ENCODE measurements at places on chromosomes 4 and X.

- DNase-seq: no peak
Measured at GRCh38 chrX:122168241-122168640, 1015.8 kb upstream of the GRIA3 start.

- no peak for DNase-seq
Measured at GRCh38 chr4:112516471-112517066, 589 bp upstream of the NEUROG2 start.

GRCh38 chrX:49233176-49233575 lies at the start of gene CACNA1F:
Gene CACNA1F (minus strand): TSS chrX:49233340. CDS start chrX:49233309, 31 bp downstream.
- no peak for DNase-seq

- DNase-seq: no peak
Measured at GRCh38 chr4:15005474-15006115, 3.3 kb downstream of the CPEB2 start.

DNA sequence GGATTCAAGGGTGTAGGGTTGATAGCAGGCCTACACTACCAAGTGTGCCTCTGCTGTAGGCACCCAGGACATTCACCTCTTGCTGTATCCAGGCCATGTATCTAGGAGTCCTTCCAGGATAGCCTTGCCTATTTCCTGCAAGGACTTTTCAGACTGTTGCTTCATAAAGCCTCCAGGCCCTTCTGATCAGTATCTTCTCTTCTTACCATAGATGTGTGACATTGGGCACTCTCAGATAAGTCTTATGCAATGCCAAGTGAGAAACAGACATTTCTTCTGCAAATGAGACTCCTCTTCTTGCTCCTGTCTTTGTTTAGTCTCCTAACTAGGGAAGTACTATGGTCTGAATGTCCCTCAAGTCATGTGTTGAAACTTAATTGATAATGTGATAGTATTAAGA lies 386.8 kb downstream of the ANKRD50 start:
- DNase-seq: no peak

DNA sequence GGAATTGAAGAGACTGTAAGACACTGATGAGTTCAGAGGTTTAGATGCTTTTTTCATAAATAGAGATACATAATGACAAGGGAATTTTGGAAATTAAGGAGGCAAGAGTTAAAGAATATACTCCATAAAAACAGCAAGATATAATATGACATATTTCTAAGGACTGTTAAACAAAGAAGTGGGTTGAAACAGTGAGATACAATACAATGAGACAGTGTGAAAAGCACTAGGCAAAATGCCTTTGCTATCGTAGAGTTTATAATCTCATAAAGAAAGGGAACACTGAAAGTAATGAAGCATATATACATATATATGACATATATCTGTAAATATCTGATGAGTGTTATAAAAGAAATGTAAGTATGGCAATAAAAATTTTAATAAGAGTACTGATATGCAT lies 1496.2 kb downstream of the TECRL start:
- no peak for DNase-seq

GRCh38 chr4:23887989-23888388 lies 1.9 kb downstream of the PPARGC1A start:
- DNase-seq: no peak

DNA sequence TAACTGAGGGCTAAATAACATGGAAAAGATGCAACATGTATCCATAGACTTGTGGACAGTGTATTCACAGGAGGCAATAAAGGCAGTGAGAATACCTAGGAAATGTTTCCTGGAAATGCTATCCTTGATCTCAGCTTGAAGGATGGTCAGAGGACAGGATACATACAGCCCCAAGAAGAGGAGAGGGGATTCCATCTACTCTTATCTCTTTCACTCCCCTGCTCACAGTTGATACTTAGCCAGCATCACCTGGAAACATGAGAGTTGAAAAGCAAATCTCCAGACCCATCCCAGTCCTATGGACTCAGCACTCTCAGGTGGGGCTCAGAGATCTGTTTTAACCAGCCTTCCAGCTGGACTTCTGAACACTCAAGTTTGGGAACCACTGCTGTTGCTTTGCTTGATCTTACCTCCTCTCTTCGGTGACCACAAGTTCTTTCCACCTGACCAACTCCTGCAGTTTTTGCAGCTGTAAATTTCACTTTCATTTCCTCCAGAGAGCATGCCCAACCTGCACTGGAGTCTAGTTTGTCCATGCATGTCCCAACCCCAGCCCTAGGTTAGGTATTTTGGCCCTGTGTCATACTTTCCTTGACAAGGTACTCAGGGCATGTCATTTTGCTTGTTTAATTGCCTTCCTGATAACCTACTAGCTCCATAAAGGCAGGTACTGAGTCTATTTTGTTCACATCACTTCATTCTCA lies 10.4 kb downstream of the RELL1 start:
- DNase-seq: no peak

- no peak for DNase-seq
Measured at GRCh38 chr4:116055857-116056827, 942.7 kb upstream of the NDST4 start.

- no peak for DNase-seq
Measured at GRCh38 chr4:2623442-2623841, 87.0 kb downstream of the FAM193A start.

GRCh38 chr4:168880811-168881595 lies 129.1 kb downstream of the CBR4 start:
- no peak for DNase-seq

- DNase-seq: no peak
Measured at GRCh38 chr4:8045909-8046308, 106.2 kb upstream of the AFAP1 start.

DNA sequence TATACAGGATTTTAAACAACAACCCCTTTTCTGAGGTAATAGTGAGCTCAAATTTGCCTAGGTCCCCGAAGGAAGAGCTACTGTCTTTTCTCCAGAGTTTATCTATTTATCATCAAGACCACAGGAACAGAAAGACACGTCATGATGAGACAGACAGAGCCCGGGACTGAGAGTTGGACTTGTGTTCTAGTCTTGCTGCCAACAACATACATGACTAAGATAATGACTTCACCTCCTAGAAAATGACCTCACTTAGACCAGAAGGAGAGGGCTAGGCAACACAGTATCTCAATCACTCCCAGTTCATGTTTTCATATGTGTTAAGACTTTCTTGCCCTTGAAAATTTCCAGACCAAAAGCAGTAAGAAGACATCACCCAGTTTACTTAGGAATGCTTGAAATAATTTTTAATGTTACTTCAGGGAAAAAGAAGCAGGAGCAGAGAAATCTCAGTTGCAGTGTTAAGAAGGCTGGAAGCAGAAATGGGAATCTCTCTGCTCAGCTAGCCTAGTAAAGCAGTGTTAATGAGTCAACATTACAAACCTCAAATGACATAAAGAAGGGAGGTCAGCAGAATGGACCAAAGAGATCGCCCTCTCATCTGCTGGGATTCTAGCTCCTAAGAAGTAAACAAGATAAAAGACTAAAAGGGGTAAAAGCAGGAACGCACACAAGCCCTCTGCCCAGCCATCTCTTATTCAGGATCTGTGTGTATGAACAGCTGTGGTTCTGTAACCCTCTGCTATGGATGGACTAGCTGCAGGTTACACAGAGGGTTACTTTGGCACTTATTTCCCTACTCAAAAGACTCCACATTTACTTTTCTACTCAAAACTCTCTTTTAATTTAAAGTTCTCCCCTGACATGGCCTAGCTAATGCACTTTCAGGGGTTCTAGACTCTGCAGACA lies 24.8 kb downstream of the PDGFC start:
- no peak for DNase-seq

- DNase-seq: no peak
Measured at GRCh38 chr4:157204634-157205244, 15.8 kb upstream of the GRIA2 start.

DNA sequence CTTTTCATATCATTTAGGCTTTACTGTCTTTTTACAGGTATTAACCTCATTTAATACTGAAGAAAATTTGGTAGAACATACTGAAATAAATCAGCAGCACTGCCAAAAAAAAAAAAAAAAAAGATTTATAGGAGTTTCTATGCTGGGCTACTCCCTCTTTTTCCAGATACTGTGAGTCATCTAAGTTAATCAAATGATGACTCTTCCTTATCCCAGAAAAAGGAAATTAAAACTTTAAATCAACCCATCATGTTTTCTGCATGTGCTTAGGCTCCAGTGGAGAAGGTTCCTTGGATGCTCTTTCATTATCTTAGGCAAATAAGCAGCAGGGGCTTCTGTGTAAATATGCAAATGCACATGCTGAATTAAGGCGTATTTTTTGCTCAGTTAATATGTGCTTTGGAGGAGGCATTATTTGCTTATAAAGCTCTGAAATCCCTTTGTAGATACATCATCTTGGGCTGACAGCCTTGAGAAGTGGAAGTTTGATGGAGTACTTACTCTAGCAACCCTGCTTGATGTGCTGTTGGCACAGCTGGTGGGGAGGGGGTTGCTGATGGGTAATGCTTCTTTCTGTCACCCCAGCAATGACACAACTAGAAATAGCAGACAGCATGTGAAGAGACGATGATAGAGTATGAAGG lies 136.1 kb downstream of the C4orf33 start:
- no peak for DNase-seq

DNA sequence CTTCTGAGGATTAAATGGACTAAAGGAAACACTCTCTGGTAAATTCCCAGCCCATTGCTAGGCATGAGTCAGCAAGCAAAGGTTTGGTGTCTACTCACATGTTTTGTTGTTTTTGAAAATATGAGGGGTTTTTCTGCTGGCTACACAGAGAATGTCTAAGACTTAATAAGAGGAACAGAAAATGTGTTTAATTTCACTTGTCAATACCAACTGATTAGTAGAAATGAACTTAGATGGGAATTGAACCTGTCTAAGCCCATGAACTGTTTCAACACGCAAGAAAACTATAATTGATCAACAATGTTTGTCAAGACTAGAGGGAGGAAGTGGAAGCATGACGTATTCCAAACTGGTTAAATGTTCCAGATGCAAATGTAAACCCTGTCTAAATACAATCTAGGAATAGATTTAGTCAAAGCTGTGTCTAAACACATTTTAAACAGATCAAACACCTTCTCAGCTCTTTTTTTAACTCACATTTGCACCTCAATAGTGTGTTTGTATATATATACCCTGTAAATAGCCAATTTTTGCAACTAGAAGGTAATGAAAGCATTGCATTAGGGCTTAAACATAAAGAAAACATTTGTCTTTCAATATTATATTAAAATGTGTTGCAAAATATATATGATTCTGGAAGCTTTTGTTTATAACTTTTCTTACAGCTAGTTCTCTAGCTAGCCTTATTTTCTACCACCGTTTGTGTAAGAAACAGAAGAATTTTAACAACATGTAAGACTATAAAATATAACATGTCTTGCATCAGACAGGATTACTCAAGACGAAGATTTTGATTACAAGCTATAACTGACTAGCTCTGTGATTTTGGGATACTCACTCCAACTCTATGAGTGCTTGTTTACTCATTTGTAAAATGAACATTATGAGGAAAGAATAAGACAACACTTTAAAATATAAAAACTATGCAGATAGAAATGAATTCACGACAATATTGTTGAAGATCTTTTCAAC lies 607.8 kb downstream of the FSTL5 start:
- no peak for DNase-seq

GRCh38 chrX:109472939-109473735 lies 8.7 kb downstream of the GUCY2F start:
- DNase-seq: no peak

DNA sequence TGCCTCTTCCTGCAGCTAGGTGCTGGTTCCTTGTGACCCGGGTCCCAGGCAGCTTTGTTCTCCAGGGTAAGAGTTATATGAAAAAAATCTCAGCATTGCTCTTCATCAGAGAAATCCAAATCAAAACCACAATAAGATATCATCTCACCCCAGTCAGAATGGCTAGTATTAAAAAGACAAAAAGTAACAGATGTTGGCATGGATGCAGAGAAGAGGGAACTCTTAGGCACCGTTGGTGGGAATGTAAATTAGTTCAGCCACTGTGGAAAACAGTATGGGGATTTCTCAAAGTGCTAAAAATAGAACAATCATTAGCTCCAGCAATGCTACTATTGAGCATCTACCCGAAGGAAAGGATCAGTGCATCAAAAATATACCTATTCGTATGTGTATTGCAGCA lies 61.5 kb downstream of the SORCS2 start:
- DNase-seq: no peak

DNA sequence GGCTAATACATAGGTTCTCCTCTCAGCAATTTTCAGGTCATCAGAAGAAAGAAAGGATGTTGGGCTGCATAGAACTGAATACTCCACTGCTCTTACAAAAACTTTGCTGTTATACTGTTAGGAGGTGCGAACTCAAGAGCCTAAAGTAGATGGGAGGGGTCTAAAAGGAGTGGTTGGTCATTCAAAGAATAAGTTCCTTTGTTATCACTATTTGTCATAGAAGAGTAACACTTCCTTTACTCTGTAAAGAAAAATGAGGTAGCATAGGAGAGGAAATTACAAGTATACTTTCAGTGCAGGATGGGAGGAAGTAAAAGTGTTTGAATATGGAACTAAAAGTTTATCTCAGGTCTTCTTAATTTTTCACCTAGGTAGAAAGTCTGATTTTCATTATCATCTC lies 61.5 kb downstream of the CCNI start:
- DNase-seq: no peak

- no peak for DNase-seq
Measured at GRCh38 chr4:85152480-85152879, 186.0 kb upstream of the WDFY3 start.

GRCh38 chrX:3655181-3655580 lies 58.3 kb downstream of the PRKX start:
- DNase-seq: no peak

GRCh38 chr4:121070696-121071639 lies 1.4 kb downstream of the NDNF start:
- no peak for DNase-seq

- DNase-seq: no peak
Measured at GRCh38 chr4:132592340-132592739, 556.8 kb upstream of the PCDH10 start.

Measured in stimulated activated CD8-positive, alpha-beta memory T cell treated with anti-CD3 and anti-CD28 coated beads, Interleukin-12 subunit alpha, Interleukin-12 subunit beta, amount 100 ng/mL, for 1 hour (primary cell).